Cerebellum (tissue), 4 donors: ENCODE measurements at places on chromosomes 3 and 15. TPM values are rescaled to one million over a fixed set of nuclear protein-coding genes. Genes with fewer than 3 reads are reported as not detected.
A peak's percentile ranks its signal among the peaks of the same experiment; 100 is the strongest.

DNA sequence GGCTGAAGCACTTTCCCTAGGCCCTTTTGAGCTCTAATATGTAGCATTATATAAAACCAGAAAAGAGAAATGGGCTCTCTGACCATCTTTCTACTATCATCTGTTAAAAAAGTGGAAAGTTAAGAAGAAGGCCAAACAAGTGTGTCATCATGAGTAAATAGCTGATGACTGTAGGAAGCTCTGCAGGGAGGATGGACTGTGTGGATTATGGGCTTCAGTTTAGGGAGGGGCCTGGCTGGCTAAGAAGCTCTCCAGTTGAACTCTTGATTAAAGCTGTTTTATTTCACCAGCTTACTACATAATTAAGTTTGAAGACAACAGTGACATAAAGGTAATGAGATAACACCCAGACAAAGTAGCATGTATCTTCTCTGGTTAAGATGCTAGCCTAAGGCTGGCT lies 30.6 kb downstream of the INTS14 start:
- no peak for DNase-seq

GRCh38 chr15:64705006-64705405 lies 70.4 kb downstream of the RBPMS2 start:
- no peak for DNase-seq

GRCh38 chr3:54875596-54876268 lies 52.1 kb downstream of the LRTM1 start:
- no peak for DNase-seq

Gene CXCR6
- not detected for total RNA-seq

- DNase-seq, result no peak
Measured at GRCh38 chr3:65030014-65030627, 342.3 kb upstream of the ADAMTS9 start.

Gene CLDN18
- total RNA-seq, result 0.09 TPM

Gene MLF1
- 24.5 TPM for total RNA-seq

GRCh38 chr15:85118581-85118980 lies 136.9 kb downstream of the PDE8A start:
- no peak for DNase-seq

DNA sequence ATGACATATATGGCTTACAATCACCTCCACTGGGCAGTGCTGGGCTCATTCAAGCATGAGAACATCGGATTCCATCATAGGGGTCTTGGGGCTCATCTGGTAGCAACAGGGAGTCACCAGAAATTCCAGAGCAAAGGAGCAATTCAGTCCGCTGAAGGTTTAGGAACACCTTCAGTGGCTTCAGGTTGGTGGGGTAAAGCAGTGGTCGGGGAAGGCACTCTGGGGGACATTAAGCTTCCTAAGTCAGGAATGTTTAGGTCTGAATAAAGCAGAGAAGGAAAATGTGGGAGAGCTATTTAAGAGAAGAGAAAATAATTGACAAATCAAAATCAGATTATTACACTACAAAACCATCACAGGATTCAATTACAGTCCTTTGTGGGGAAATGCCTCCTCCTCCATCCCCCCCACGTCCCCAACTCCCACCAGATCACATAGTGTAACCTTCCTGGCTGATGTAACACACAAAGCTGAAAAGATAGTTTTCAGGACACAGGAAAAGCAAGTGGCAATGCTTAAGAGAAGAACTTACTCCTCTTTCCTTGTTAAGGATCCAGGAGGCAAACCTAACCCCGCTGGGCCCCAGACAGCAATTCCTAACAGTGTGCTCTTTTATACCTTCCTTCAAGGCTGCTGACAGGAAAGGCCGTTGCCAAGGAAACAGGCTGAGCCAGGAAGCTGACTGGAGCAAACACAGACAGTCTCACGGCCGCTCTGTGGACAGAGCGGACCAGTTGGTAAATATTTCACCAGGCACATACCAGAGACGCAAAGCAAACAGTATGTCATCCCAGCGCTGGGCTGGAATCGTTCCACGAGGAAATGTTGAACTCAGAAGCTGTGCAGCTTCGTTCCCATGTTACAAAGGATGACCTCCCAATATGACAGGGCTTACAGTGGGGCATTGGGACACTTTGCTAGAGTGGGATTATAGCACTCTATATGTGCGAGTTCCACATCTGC lies 57.5 kb upstream of the LMCD1 start:
- DNase-seq, result peak; percentile 17

DNA sequence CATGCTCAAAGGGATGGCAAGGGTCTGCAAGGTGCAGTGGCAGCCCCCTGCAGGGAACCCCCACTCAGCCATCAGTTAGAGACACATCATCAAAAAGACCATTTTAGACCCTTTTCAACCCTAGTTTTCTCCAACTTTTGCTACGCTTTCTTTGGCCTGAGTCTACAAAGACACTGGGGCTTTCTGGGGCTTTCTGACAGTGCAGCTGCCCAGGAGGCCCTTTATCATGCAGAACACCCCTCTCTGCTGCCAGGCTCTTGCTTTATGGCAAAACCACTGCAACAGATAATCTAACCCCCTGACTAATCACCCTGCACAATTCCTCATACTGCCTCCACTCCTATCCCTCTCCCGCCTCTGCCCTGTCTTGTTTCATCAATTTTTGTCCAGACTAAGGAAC lies 2.4 kb downstream of the NMNAT3 start:
- DNase-seq, result no peak

DNA sequence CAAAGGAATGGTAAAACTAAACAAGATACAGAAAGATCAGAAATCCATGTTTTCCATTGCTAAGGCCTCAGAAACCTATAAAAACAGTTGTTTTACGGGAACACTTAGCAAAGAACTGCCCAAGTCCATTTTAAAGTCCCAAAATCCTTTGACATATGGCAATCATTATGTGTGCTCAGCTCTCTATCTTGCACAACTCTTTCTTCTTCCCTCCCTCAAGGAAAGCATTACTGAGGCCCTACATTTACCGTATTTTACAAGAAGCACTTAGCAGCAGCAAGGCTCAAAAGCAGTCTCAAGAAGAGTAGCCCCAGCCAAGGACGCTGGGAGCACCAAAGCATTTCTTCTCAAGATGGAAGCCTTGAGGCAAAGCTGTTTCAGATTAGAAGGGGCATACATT lies 169.6 kb upstream of the LRTM1 start:
- DNase-seq, result no peak

Gene MAPK6
- total RNA-seq, result 62.7 TPM

- no peak for DNase-seq
Measured at GRCh38 chr3:39150803-39151631, 2.4 kb downstream of the CSRNP1 start.

Gene CTXN2
- 1.00 TPM for total RNA-seq

DNA sequence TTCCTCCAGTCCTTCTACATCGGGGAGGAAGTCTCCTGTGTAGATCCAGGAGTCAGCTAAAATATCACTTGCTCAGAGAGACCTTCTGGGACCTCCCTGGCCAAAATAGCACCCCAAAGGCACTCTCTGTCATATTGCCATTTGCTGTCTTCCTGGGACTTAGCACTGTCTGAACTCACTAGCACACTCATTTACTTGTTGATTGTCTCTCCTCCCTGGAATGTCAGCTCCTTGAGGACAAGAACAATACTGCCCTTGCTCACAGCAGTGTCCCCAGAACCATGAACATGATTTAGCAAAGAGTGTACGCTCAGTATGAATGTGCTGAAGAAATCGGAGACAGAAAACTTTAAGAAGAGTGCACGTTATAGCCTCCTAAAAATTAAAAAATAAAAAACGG lies 202.9 kb downstream of the STT3B start:
- no peak for DNase-seq

Gene OXSR1
- 45.1 TPM for total RNA-seq

DNA sequence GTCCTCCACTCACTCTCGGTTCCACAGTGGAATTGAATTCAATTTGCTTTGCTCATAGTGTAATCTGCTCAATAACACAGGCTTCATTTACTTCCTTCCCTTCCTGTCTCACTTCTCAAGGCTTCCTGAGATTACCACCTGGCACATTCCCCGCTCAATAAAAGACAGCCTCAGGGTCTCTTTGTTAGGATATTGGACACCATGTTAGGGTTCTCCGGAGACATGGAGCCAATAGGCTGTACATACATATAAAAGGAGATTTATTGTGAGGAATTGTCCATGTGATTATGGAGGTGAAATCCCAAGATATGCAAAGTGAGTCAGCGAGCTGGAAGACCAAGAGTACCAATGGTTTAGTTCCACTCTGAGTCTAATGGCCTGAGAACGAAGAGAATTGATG lies 974.5 kb downstream of the CADM2 start:
- DNase-seq, result no peak

DNA sequence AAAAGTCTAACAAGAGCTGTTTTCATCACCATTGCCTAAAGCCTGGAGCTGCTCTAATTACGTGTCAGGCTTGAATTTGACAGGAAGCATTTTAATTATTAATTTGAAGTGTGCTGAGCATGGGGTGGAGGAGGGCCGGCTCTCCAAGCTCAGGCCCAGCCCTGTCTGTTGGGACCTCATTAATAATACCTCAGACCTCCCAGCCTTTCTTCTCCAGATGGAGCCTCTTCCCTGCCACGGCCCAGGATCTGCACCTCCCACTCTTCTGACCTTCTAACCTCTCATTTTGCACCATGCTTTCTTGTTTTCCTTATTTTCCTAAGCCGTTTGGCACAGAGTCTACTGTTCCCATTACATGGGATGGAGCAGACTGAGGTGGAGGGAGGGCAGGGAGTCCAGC lies 30.0 kb downstream of the INSYN1 start:
- DNase-seq, result no peak

Gene COL8A1
- total RNA-seq, result 1.1 TPM

DNA sequence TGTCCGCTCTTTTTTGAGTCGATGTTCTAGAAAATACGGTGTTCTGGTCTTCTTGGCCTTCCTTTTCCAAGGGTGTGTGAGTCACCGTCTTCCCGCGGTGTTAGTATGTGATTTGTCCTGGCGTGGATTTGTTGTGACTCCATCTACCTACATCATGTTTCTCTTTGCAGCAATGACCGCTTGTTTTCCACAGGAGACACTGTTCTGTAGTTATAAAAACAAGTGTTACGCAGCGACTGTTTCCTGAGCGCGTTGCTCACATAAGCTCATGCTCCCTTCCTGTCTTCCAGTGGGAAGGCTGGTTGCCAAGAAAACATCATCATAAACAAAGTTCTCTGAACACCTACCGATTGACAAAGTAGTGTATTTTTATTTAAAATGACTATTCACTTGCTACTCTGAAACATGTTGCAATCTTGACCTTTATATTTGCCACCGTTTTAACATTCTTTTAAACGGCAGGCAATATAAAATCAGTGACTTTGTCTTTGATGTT lies 19.0 kb downstream of the USP13 start:
- no peak for DNase-seq

- DNase-seq, result no peak
Measured at GRCh38 chr3:157120071-157120892, 39.7 kb downstream of the CCNL1 start.

DNA sequence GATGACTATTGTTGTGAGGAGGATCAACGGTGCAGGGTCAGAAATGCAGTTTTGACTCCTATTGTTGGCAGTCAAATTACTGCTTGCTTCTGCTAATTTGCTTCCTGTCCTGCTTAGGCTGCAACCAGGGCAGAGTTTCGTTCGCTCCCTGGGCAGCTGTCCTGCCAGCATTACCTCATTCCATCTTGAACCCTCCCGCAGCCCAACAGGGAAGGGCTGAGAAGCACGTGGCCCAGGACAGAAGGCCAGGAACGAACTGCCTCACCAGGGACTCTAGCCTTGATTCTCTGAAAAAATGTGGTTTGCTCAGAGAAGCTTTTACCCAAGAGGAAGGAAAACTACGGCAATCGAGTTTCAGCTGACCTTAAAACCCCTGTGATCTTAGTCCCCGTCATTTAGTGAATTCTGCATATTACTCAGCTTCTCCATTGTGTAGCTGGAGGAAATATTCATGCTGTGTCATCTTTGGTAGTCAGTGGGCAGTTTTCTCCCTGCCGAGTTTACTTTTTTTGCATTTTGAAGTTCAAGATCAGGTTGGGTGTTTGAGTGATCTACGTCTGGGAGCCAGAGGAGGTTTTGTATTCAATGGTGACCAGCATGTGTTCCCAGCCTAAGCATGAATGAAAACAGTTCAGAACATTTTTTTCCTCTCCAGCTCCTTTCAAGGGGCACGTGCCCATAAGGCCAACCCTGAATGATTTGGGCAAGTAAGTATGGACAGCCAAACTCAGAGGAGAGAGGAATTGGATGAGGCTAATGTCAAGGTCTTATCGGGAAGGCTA lies 23.0 kb downstream of the TLNRD1 start:
- peak; percentile 83 for DNase-seq

Gene TMEM108
- total RNA-seq, result 9.1 TPM

Gene GCHFR
- total RNA-seq, result 3.4 TPM

- DNase-seq, result no peak
Measured at GRCh38 chr3:128693696-128694095, 32.3 kb upstream of the RAB7A start.

GRCh38 chr3:72044231-72044855 lies 259.4 kb upstream of the PROK2 start:
- no peak for DNase-seq

GRCh38 chr3:65905771-65906170 lies 132.9 kb downstream of the MAGI1 start:
- DNase-seq, result no peak

Gene SLC2A2
- not detected for total RNA-seq

DNA sequence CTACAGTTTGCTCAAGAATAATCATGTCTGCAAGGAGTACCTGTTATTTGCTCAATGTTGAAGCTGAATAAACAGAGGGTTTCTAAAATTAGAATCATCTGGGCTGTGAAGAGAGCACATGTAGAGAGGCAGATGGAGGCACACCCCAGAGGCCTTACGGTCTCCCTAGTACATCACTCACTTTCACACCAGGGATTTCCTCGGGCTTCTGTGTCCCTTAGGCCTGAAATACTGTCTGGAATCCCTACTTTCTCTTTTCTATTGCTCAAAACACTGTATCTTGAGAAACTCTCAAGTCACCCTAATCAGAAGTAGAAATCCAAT lies 473.7 kb upstream of the ROBO2 start:
- DNase-seq, result peak; percentile 36

GRCh38 chr3:65761446-65762234 lies 277.1 kb downstream of the MAGI1 start:
- DNase-seq, result no peak

DNA sequence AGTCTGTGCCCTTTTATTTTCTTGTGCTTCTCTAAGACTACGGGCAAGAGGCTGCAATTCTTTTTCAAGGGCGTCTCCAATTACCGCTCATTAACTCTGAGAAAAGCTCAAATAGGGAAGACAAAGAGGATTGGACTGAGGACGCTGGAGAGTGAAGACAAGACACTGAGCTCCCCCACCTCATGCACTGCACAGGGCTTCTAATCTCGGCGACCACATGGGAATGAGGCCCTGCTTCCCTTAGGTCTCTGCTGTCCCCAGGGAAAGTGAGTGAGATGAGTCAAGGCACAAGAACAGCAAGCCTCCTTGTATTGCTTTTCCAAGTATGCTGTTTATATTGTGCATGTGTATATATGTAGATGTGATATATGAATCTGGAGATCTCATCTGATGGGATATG lies 392.2 kb upstream of the CFAP20DC start:
- no peak for DNase-seq
